ENCODE measurements at places on chromosomes 2 and 18. TPM values are rescaled to one million over a fixed set of nuclear protein-coding genes. Genes with fewer than 3 reads are reported as not detected.

Gene IL1F10
- polyA plus RNA-seq: not detected

Gene FLACC1
- 0.38 TPM for polyA plus RNA-seq

- DNase-seq: no peak
- no peak overlapping the region for H3K4me3 ChIP-seq
- H3K27me3 ChIP-seq: no peaks in the 10 kb centered on the region
- no peak overlapping the region for H3K27ac ChIP-seq
Observed at GRCh38 chr2:34291076-34291475, 692.0 kb upstream of the FAM98A start.

DNA sequence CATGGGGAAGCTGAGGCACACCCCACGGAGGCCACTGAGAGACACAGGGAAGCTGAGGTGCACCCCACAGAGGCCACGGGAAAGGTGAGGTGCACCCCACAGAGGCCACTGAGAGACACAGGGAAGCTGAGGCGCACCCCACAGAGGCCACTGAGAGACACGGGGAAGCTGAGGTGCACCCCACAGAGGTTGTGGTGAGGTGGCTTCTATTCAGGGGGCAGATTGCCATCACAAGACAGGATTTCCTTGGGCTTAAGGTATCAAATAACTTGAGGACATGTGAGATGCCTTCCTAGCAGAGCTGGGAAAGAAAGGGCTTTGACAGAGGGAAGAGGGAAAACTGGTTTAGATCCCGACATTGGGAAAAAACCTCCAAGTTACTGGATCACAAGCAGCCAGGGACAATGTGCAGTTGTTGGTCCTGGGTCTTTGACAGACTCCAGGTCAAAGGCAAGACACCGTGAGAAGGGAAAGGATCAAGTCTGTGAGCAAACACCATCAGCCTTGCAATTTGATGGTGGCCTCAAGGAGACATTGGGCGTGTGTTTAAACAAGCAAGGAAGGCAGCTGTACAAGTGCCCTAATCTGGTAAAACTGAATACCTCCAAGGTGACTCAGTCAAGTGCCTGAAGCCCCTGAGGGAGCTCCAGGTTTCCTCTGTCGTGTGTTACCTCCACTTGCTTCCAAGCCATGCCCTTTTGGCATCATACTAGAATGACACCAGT is 133.2 kb upstream of the EPAS1 start:
- no peaks in the 10 kb centered on the region for H3K27me3 ChIP-seq
- H3K4me1 ChIP-seq: no peaks in the 10 kb centered on the region

DNA sequence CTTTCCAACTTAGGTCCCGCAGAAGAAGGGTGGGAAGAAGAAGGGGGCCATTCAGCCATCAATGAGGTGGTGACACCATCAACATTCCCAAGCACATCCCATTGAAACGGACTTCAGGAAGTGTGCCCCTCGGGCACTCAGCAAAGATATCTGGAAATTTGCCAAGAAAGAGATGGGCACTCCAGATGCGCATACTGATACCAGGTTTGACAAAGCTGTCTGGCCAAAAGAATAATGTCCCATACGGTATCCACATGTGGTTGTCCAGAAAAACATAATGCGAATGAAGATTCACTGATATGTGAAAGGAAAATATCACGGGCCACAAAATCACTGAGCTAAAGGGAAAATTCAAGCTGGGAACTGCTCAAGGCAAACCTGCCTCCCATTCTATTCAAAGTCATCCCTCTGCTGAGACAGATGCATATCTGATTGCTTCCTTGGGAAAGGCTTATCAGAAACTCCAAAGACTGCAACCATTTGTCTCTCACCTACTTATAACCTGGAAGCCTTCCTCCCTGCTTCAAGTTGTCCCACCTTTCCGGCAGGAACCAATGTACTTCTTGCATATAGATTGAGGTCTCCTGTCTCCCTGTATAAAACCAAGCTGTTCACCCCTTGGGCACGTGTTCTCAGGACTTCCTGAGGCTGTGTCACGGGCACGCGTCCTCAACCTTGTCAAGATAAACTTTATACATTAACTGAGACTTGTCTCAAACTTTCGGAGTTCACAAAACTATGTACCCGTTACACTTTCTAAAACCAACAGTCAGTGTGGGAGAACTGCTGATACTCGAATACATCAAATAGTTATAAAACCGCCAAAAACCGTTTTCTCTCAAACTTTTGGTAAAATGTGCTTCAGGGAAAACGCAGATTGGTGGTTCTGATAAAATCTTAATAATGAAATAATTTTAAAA is 1.3 kb upstream of the PDK1 start:
- no peaks in the 10 kb centered on the region for H3K27me3 ChIP-seq
- H3K36me3 ChIP-seq: no peaks in the 10 kb centered on the region
- H3K4me3 ChIP-seq: peak overlapping the region; percentile 84

DNA sequence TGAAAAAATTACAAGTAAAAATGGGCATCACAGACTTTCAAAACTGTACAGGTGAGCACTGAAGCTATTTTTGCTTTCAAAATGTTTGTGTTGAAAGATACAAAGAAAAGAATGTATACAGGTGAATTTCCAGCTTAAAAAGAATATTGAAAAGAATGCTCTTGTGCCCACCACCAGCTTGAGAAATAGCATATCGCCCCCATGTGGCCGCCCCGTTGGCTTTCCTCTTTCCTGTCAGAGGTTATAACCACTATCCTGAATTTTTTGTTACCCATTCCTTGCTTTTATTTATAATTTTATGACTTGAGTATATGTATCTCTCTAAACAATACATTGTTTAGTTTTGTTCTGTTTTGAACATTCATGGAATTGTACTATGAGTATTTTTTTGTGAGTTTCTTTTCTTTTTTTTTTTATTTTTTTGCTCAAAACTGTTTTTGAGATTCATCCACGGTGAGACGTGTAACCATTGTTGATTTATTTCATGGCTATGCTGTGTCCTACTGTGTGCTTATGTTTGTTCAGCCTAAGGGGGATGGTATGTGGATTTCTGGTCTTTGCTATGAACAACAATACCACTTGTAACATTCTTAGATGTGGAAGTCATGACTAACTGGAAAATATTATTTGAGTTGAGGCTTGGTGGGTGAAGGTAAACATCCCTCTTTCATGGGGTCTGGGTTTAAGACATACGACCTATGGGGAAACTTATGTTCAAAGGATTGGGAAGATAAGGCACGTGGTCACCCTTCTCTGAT is 11.6 kb downstream of the TRPM8 start:
- H3K4me1 ChIP-seq: no peaks in the 10 kb centered on the region
- no peaks in the 10 kb centered on the region for H3K36me3 ChIP-seq
- no peak overlapping the region for H3K4me3 ChIP-seq
- no peak for DNase-seq
- no peak overlapping the region for H3K27ac ChIP-seq
